ENCODE measurements at places on chromosomes 5 and 9.
A peak's percentile ranks its signal among the peaks of the same experiment; 100 is the strongest.

DNA sequence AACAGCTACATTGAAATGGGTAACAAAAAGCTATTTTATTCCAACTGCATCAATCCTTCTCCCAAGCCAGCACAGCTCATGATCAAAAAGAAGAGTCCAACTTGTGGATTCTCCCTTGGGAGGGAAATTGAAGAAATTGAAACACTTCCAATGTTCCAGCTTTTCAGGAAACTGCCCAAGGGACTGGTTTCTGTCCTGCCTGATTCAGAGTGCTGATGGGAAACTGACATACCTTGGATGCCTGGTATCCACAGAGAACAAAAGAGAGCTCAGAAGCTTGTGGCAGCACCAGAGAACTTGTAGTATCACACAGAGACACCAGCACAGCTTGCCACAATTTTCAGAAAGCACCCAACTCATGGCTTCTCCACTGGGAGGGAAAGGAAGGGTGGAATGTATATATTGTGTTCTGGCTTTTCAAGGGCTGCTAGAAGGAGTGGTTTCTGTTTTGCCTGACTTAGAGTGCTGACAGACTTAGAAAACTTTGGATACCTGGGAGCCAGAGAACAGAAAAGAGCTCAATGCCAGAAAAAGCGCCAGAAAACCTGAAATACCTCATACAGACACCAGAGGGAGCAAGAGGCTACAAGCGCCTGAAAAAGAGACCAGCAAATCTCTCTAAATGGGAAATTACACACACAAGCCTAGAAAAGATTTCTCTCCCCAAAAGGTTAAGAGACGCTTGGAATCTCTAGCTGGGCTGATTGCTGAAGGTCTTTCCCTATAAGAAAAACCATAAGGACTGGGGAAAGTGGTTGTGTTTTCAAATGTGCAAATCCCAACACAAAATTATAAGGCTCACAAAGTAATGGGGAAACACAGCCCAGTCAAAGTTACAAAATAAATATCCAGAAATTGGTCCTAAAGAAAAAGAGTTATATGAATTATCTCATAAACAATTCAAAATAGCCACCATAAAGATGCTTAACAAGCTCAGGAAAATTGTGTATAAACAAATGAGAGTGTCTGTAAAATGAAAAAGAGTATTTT is 178.8 kb downstream of the SPOCK1 start:
- DNase-seq = peak; percentile 78

DNA sequence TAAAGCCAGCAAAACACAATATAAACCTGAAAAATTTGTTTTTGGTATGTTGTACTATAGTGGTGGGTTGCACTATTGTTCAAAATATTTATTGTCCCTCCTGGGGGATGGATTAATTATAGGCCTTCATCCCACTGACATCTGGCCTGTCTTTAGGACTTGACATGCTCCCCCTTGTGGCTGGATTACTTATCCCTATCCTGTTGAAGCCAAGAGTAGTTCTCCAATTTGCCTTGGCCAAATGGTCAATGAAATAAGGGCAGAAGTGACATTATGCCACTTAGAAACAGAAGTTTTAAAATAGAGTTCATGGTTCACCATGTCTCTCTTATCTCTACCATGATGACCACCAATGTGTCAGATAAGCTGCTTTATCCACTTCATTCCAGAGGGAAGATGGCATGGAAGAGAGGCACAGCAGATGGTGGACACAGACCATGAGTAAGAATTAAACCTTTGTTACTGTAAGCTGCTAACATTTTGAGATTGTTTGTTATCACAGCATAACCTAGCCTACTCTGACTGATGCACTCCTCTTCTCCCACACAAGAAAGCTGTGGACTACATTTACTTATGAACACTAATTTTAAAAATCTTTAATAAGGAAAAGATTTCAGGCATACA is 29.2 kb upstream of the ARHGEF28 start:
- peak; percentile 38 for DNase-seq

DNA sequence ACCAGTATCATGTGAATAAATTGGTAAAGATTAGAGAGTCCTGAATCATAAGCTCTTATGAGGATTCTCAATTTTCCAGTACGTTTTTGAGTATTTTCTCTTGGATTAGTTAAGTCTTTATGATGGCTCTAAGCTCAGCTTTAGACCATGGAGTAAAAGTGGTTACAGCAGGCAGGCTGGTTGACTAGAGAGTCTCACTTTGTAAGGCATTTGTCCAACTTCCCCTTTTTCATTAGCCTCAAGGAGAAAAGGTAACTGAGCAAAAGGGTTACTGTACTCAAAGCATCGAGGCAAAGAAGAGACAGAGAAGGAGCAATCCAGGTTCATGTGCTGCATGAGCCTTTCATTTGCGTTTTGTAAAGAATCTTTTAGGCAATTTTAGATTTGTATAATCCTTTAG is 8.5 kb downstream of the NOP16 start:
- DNase-seq = no peak

GRCh38 chr5:122375801-122376200 is 63.8 kb downstream of the SNCAIP start:
- DNase-seq = no peak

- no peak for DNase-seq
Measured at GRCh38 chr5:143102411-143102810, 301.1 kb downstream of the NR3C1 start.

GRCh38 chr5:77431286-77431685 is 60.8 kb downstream of the WDR41 start:
- peak; percentile 75 for DNase-seq

DNA sequence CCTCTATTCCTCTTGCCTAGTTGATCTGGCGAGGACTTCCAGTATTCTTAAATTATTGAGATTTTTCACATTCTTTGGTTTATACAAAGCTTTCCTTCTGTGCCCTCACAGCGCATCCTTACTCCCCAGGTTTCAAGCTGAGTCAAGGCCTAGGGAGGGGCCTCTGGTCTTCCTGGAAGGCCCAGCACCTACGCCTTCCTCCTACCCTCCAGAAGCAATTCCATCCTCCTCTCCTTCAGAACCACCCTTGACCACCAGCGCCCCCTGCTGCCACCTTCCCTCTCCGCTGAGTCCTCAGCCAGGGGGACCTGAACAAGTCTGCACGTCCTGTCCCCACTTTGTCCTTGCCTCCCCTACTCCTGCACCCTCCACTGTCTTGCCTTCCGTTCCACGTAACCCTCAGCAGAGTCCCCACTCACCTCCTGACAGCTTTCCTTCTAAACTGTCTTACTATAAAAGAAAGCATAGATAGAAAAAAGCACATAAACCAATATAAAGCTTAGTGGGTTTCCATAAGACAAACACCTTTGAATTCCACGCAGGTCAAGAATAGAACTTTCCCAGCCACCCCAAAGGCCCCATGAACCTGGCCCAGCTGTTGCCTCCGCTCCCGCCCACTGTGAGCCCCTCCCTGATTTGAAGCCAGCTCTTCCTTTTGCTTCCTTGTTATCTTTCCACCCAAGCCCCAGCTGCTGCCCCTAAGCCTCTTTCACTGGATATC is 63.0 kb upstream of the CTSL start:
- peak; percentile 76 for DNase-seq

DNA sequence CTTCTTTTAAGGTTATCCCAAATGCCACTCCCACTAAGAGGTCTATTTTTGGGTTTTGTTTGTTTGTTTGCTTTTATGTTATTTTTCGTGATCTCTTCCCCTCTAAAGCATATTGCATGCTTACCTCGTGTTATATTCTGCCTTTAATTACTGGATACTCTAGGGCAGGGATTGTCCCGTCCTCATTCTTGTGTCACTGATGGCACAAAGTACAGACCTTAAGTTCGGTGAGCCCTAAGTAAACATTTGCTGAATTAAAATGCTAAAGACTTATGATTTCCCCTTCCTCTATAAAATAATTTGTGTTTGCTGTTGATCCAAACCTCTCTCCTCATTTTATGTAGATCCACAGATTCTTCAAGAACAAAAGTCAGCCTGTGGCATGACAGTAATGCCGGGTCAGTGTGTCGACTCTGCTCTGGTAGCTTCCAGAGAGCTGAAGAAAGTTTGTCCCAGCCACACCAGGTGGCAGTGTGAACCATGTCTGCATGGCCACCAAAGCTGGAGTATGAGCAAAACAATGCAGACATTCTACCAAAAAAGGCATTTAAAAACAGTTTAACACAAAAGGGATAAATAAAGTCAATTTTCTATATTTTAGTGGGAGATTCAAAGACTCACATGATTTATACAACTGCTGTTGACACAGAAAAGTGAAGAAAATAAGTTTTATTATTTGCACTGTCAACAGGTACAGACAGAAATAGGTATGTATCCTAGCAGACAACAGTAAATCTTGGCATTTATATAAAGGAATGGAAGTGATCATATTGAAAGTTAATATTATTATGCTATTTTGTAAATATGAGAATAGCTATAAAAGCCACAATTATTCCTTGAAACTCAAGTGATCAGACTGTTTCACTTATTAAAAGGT is 17.9 kb upstream of the POC5 start:
- peak; percentile 36 for DNase-seq

DNA sequence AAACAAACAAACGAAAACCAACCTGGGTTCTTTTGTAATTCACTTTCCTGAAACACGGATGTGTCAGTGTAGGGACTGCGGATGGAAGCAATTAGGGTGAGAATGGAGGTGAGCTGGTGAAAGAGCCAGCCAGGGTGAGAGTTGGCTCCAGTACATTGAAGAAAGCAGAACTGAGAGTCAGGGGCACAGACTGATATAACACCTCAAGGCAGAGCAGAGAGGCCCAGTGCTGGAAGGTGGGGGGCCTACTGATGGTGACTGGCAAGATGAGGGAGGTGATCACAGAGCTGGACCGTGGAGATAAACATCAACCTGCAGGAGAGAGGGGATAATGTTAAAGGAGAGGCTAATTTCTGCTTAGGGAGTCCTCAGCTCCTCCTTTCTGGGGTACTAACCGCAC is 221.1 kb downstream of the MAN2A1 start:
- no peak for DNase-seq

DNA sequence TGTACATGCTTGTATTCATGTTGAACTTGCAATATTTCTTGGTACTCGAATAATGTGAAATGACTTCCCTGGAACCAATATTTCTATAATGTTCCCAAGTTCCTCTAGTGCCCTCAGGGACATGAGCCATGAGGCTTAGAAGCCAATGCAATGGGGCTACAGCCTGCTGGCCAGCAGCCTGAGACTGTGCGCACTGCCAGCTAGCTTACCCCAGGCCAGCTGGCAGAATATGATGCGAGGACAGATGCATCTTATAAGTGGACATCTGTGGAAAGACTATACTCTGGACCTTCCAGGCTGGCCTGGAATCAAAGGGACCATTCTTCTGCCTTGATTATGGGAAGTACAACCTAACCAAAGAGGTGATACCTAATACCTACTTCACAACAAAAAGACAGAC is 1862.0 kb upstream of the ACO1 start:
- DNase-seq = no peak

- no peak for DNase-seq
Measured at GRCh38 chr5:140992828-140993227, 26.6 kb downstream of the PCDHAC2 start.

DNA sequence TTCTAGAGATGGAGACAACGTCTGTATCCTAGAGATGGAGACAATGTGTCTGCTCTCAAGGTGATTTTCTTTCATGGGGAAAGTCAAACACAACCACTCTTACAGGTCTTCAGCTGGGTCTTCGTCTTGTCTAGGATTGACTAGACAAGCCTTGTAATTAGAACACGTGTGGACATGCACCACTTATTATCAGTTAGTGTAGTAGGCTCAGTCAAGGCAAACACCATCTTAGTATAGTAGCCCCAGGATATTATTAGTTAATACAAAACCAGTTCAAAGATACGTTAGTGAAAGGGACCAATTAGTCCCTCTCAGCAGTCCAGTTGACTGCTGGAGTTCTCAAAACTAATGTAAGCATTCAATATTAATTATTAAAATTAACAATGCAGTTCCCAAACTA is 15.1 kb upstream of the CCL28 start:
- DNase-seq = no peak

DNA sequence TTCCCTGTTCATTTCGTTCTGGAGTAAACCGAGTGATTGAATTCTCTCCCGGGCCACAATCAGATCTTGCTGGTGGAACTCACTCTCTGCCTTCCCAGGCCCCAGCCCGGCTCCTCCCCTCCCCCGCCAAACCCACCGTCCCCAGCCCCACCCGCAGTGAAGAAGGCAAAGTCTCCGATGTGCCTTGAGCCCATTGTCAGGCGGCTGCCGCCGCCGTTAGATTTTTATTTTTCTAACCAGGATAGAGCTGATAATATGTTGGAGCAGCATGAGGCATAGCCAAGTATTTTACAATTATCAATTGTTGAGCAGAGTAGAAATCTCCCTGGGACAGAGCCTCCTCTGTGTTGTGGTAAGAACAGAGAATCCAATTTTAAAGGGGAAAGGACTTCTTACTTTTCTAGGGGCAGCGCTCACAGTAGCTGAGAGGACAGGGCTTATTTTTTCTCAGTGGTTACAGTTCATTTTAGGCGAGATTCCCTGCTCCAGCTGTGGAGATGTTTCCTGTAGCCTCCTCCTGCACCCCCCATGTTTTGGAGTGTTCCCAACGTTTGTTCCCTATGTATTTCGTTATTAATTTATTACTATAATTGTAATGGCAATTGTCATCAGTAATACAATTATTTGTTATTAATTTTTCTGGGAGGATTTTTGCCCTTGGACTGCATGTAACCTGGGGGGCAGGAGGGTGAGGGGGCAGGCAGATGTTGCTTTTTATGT is 1.3 kb downstream of the PSAT1 start:
- peak; percentile 21 for DNase-seq

DNA sequence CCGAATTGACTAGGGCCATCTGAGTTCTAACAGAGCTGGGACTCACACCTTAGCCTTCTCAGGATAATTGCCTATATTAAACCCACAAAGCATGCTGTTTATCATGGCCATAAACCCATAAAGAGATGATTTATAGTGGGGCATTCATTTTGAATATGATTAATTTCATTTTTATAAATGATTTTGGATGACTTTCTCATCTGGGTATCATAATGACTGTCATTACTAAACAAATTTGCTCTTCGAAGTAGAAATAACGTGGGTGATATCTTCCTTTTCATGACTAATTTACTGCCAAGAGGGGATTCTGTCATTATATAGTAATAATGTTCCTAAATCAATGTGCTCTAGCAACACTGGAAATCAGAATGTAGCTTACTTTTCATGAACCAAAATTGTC is 498.2 kb downstream of the CDH12 start:
- no peak for DNase-seq

- DNase-seq = peak; percentile 64
Measured at GRCh38 chr9:22119522-22120158, 110.5 kb upstream of the CDKN2B start.

DNA sequence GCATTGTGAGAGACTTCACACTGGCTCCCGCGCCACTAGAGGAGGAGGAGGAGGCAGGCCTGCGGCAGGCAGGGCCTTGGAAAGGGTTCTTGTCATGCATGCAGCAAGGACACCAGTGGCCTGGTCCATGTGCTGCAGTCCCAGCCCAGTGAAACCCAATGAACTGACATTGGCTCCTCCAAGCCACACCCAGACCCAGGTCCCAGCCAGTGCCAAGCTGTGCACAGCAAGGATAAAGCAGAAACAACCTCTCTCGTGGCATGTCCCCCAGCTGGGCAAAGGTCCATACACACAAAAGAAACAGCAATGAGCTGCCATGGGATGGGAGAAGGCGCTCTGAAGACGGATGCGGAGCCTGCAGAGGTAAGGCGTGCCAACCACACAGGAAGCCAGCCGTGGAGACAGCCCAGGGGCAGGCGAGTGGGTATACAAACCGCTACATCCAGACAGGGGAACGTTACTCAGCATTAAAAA is 89.2 kb downstream of the SEMA4D start:
- DNase-seq = no peak

All from EH (cell line).